ENCODE measurements at places on chromosomes 3 and 15. TPM values are rescaled to one million over a fixed set of nuclear protein-coding genes. Genes with fewer than 3 reads are reported as not detected.

Gene AGBL1
- total RNA-seq = not detected

Gene NANOGP8
- not detected for total RNA-seq

Gene ITIH1
- total RNA-seq = not detected

Gene ATP8B4
- total RNA-seq = 2.0 TPM

Gene GPR171
- 42.8 TPM for total RNA-seq

Gene AGTR1
- total RNA-seq = not detected

Gene SMCO1
- total RNA-seq = not detected

Gene SLC22A13
- not detected for total RNA-seq

Gene WDR48
- total RNA-seq = 32.3 TPM

DNA sequence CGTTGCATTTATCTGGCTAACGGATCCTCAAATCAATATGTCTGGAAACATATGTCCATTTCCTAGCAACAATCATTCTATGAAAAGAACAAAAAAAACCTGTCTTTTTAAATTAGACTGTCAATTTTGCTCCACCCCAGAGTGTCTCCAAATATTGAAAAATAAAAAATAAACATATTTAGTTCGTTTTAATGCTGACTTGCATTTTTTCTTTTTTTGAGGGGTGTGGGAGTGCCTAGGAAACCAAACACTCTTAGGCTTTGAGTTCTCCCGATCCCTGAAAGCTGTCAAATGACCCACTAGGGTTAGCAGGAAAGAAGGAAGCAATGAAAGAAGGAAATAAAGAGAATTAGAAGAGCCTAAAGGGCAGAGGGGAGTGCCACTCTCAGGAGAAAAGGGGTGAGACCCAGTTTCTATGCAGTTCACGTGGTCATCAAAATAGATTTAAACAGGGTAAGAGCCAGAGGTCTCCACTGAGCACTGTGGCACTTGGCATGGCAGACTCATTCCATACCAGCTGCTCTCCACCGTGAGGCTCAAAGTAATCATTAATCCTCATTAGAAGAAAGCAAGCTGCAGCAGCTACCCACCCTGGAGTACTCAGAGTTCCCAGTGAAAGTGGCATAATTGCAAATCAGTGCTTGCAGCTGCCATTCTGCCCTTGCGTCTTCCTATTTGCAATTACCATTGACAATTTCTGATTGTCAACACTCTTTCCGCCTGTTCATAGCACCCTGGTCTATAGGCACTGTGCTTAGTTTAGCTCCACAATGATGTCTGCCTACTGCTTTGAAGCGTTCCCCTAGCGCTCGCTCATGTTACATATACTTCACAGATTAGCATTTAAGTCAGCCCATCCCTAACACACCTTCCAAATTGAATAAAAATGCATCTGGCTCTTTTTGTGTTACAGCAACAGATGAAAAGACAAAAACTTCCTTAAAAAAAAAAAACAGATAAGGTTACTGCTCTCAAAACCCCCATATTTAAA, 32.3 kb downstream of the PDZRN3 start:
- no peak for DNase-seq

DNA sequence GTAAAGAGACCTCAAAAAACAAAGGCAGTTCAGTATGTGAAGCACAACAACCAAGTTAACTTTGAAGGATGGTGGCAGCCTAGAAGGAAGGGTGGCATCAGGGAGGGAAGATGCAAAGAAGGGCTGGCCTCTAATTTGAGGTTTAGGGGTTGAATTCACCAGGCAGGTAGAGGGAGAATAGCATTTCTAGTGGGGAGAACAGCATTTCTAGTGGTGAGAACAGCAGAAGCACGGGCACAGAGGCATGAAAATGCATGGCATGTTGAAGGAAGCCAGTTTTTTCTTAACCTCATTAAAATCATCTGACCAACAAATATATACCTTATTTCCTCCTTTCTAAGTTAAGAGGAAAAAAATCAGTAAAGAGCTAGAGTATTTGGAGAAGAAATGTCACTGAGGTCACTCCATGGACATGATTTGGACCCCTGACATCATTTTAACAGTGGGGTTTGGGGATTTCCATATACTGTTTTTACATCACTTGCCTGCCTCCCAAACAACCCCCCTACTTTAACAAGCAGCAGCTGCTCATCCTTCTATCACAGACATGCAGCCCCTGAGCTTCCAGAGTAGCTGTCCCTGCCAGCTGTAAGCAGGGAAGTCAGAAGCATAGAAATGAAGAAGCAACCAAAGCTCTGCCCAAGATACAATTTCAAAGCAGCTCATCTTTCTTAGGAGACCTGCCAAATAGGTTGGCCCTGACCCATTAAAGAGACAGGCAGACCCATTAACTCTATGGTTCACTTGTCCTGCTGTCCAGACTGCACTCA, 2.4 kb upstream of the POPDC2 start:
- DNase-seq = no peak

DNA sequence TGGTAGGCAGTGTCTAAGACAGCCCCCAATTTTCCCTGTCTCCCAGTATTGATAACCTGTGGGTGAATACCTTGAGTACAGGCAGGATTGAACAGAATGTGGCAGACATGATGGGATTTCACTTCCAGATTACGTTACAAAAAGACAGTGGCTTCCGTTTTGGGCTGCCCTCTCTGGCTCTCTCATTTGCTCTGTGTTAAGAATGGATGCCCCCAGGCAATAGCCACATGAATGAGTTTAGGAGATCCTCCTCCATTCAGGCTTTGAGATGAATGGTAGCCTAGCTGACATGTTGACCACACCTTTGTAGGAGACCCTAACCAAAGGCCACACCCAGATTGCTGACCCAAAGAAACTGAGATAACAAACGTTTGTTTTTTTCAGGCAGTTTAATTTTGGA, 34.3 kb downstream of the UBXN7 start:
- no peak for DNase-seq

- no peak for DNase-seq
These were observed 54.4 kb downstream of the ISG20 start for GRCh38 chr15:88693191-88693590.

DNA sequence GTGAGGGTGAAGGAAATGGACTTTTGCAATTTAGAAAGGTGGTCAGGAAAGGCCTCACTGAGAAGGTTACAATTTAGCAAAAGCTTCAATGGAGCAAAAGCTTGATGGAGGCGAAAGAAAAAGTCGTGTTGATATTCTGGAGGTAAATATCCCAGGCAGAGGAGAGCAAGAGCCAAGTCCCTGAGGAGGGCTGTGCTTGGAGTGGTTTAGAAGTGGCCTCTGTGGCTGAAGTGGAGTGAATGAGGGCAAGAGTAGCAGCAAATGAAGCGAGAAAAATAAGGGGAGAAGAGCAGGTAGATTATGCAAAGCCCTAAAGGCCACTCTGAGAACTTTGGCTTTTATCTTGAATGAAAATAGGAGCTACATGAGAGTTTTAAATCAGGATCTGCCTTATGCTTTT, 54.1 kb downstream of the GUCA1C start:
- no peak for DNase-seq

GRCh38 chr15:58513008-58513407, 81.2 kb downstream of the LIPC start:
- no peak for DNase-seq

DNA sequence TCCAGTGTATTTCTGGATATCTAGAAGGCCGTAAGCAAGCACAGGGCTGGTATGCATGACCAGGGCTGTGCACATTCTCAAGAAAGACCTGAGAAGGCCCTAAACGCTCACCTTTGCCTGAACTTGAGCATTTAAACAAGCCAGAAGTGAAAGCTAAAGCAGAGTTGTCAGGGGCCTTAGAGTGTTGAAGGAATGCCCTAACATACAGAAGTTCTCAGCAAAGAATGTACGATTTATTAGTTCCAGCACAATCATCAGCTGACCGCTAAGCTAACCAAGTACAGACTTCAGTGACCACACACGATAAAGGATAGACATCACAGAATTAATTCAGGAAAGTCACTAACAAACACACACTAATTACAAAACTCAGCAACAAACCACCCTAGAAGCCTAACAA, 8.7 kb downstream of the HLTF start:
- DNase-seq = no peak

DNA sequence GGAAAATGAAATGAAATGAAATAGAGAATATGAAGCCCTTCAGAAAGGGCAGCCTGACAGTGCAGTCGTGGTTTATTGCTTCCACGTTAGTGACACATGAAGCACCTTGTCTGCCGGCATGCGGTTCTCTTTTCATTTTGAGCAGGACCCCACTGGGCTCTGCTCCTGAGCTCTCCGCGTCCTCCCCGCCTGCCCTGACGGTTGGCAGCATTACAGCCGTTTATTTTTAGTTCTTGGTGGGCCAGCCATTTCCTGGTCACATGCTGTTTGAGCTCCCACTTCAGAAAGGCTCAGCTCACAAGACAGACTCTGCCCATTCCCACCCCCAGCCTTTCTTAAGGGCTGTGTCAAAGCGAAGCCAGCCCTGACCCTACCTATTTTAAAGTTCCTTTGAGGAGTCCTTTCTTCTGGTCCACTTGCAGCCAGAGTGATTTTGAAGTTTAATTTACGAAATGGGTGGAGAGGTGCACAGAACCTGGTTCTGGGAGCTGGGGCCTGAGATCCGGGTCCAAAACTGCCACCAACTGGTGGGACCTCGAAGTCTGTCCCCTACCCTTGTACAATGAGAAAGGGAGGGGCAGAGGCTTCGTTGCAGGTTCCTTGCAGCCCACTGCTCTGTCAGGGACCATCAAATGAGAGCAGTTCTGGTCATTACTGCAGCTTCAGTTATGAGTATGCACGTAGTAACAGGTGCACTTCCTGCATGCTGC, 60.1 kb downstream of the MGLL start:
- no peak for DNase-seq

DNA sequence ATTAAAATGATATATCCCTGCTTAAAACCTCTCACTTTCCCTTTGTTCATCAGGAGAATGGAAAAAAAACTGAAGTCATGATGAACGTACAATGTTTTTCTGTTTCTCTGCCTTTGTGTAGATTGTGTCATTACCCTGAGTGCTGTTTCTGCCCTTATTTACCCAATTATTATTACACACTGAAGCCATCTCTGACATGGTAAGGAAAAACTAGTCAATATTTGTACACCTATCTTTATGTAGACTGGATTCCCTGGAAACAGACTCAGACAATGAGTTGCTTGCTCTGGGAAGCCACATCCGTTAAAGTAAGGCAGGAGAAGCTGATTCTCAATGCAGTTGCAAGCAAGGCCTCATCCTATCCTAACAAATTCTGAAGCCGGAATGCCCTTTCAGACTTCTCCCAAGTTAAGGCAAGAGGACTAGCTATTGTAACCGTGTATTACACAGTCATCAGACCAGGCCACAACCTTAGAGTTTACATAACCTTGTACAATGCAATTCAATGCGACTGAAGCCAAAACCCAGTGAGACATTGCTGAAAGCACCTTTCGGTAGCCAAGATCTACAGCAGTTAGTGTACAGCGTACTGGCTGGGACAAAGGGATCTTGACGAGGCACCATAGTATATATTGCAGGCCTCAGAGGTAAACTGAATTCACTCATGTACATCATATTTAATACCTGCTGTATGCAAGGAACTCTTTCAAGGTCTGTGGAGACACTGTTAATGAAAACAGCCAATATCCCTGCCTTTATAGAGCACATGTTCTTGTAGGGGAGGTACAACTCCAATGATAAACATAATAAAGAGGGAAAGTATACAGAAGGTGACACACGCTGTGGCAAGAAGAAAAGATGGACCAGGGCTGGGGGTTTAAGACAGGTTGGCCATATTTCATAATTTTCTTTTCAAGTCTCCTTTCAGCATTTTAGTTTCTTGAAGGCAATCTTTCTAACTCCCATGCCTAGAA, 1040.8 kb upstream of the SEMA6D start:
- DNase-seq = no peak

DNA sequence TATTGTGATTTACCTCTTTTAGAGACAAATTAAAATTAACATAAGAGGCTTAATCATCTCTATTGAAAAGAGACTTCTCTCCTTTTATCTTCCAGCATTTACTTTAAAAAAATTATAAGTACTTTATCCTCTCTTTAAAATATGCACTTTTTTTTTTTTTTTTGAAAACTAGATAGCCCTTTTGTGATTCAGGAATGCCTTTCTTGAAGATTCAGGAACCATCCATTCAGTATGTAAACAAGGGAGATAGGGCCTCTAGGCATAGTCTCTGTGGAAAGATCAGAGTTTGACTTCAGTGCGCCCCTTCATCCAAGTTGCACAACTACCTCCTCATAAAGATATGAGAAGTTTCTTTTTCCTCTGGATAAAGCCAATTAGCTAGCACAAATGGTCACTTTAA, 1163.7 kb downstream of the SI start:
- no peak for DNase-seq

- no peak for DNase-seq
These were observed 92.6 kb downstream of the XXYLT1 start for GRCh38 chr3:195178124-195178910.

DNA sequence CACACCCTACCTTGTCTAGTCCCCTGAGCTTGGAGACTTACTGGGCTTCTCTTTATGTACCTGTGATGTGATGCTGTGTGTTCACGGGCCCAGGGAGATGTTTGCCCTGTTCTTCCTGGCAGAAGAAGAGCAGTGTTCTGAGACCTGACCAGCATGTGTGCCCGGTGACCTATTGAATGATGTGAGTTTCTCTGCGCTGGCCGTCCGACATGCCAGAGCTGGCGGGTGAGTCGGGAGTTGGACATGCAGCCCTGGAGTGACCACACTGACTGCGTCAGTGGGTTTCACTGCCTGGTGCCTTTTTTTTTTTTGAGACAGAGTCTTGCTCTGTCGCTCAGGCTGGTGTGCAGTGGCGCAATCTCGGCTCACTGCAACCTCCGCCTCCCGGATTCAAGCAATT, 42.3 kb downstream of the CGNL1 start:
- DNase-seq = no peak

DNA sequence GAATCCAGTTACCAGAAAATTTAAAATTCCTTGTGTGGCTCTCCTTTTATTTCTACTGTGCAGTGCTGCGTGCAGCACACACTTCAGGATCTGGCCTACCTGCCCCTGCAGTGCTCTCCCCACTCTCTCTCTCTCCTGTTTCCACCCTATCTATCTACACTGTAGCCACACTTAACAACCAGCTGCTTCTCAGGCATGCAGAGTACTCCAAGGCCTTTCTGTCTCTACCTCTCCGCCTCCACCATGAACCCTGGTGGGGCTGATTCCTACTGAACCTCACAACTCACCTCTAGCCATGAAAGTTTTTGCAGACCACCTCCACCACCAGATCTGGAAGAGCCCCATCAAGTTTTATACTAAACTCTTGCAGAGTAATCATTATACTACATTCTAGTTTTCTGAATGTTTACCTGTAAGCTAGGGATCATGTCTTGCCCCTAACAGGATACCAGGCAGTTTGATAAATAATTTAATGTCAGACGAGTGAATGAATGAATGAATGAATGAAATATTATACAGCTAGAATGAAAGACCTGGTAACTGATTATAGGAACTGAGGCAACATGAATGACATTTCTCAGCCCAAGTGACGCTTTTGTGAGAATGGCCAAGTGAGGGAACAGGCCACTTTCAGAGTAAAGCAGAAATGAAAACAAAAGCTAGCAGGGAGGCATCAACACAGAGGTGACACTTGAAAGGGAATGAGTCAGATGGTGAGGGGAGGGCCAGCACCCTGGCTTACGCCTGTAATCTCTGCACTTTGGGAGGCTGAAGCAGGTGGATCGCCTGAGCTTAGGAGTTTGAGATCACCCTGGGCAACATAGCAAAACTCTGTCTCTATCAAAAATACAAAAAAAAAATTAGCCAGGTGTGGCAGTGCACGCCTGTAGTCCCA, 363.5 kb downstream of the FOXP1 start:
- peak; percentile 84 for DNase-seq
